ENCODE measurements at places on chromosomes 4 and X. TPM values are rescaled to one million over a fixed set of nuclear protein-coding genes. Genes with fewer than 3 reads are reported as not detected.

Gene ATP8A1
- total RNA-seq: 22.3 TPM

Gene S100G
- not detected for total RNA-seq

Gene CYTL1
- 1.4 TPM for total RNA-seq

GRCh38 chr4:3485011-3485791, 22.1 kb downstream of the DOK7 start:
- DNase-seq: no peak

DNA sequence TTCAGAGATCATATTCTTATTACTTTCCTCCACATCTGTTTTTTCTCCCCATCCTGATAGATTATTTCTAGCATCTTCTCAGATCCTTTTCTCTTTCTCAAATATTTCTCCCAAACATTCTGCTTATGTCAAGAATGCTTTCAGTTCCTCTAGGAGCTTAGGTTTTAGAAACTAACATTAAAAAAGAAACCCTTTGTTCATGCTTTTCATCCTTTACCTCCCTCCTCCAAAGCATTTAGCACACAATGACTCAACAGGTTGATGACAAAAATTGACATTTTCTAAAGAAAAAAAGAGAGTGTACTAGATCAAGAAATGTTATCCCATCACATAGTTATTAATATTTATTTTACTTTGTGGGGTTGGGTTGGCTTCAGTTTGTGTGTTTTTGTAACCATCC, 16.5 kb upstream of the ALB start:
- DNase-seq: no peak
